H54 (cell line): ENCODE measurements at places on chromosomes 6 and 20.

- no peak for DNase-seq
Observed at GRCh38 chr6:80607811-80608391, 501.4 kb downstream of the BCKDHB start.

- DNase-seq, result no peak
Observed at GRCh38 chr6:170417881-170418280, 111.3 kb downstream of the FAM120B start.

- DNase-seq, result no peak
Observed at GRCh38 chr6:73675466-73676098, 20.4 kb upstream of the CD109 start.

- DNase-seq, result no peak
Observed at GRCh38 chr6:44898296-44898930, 429.7 kb upstream of the RUNX2 start.

GRCh38 chr6:28589234-28589956, 63.7 kb downstream of the GPX5 start:
- no peak for DNase-seq
